GM23248 (cell line): ENCODE measurements at places on chromosomes 12 and 14. TPM values are rescaled to one million over a fixed set of nuclear protein-coding genes. Genes with fewer than 3 reads are reported as not detected.

Gene PLBD1
- polyA plus RNA-seq = 0.13 and 0.29 TPM in 2 replicates

Gene LMO3
- 0.27 and 0.38 TPM in 2 replicates for polyA plus RNA-seq

DNA sequence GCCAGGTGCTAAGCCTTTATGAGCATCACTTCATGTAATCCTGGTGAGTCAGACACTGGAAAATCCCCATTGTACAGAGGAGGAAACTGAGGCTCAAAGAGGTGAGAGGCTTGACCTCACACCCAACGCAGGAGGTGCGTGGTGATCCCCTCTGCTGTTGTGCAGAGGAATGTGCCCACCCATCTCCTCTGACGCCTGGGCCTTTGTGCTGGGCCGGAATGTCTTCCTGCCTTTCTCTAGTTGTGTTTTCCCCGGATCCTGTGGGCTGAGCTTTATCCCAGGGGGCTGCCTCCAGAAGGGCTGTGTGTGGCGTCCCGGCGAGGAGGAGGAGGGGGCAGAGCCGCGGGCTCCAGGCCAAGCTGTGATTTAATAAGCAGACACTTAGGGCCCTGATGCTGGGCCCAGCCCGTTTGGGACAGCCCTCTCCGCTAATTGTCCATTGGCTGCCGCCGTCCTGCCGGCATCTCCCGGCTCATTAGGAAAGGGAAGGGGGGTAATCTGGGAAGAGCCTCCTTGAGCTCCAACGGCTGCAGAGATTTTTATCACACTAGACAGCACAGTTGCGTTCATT is 653.6 kb downstream of the MED13L start:
- no peak for DNase-seq

DNA sequence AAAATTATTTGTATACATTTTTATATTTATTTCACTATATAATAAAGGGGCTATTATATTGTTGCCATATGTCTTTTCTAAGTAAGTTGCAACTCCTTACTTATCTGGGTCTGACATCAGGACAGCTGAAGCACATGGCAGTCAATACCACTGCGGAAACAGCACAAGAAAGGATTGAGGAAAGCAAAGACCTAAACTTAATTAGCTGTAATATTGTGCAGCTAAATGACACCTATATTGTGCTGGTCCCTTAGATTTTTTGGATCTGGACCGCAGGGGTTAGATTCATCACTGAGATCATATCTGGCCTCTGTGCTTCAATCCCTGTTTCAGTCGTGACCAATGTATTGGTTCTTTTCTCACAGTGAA is 359.6 kb upstream of the DIO2 start:
- DNase-seq = no peak

GRCh38 chr14:100156776-100157175 is 2.7 kb downstream of the DEGS2 start:
- DNase-seq = no peak

GRCh38 chr12:38507839-38508238 is 191.3 kb downstream of the ALG10B start:
- no peak for DNase-seq

DNA sequence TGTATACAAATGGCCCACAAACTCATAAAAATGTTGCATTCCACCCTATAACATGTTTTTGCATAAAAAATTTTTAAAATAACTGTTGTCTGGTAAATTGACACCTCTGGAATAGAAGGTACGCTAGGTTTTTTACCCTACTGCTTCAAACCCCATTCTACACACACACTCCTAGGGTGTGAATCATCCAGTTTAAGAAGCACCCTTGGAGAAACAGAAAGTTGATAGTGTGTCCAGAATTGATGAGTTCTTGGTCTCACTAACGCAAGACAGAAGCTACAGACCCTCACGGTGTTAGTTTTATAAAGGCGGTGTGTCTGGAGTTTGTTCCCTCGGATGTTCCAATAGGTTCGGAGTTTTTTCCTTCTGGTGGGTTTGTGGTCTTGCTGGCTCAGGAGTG is 158.5 kb downstream of the KLRB1 start:
- peak; percentile 7 for DNase-seq

DNA sequence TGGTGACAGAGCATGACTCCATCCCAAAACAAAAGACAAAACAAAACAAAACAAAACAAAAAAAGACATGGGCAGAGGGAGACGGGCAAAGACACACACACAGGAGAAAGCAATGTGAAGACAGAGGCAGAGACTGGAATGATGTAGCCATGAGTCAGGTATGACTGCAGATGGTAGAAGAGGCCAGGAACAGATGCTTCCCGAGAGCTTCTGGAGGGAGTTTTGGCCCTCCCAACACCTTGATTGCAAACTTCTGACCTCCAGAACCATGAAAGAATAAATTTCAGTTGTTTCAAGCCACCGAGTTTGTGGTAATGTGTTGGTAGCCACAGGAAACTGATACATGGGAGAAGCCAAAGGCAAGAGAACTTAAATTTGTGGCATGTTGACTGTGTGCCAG is 27.1 kb downstream of the VWF start:
- peak; percentile 90 for DNase-seq
